ENCODE measurements at places on chromosomes 5 and 9. TPM values are rescaled to one million over a fixed set of nuclear protein-coding genes. Genes with fewer than 3 reads are reported as not detected.

- H3K4me3 ChIP-seq = no peak overlapping the region
- no peak overlapping the region for H3K27ac ChIP-seq
- H3K36me3 ChIP-seq = no peaks in the 10 kb centered on the region
- DNase-seq = no peak
- no peaks in the 10 kb centered on the region for H3K4me1 ChIP-seq
Observed at GRCh38 chr5:57501414-57502201, 19.0 kb upstream of the ACTBL2 start.

- no peak overlapping the region for H3K4me3 ChIP-seq
- no peak for DNase-seq
- H3K27me3 ChIP-seq = peaks cover 3% of the 10 kb centered on the region
- no peak overlapping the region for H3K27ac ChIP-seq
- H3K4me1 ChIP-seq = peaks cover 19% of the 10 kb centered on the region
- H3K36me3 ChIP-seq = no peaks in the 10 kb centered on the region
Observed at GRCh38 chr9:4932681-4933080, 52.4 kb upstream of the JAK2 start.

DNA sequence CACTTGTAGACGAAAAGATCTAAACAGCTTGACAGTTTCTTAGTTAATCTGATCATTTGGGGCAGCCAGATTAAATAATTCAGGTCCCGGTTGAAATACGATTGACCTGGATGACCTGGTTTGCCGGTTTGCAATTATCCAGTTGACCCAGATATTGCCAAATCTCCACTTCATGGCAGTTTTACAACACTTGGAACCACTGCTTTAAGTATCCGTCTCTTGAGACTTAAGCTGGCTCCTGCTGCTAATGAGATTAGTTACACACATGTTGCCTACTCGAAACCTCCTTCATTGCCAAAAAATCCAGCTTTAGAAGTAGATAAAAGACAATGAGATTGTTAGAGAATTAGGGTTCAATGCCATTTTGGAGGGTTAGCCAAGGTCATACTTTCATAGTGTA lies 136.2 kb upstream of the HAPLN1 start:
- H3K27ac ChIP-seq = no peak overlapping the region
- no peak for DNase-seq
- H3K4me3 ChIP-seq = no peak overlapping the region
- H3K27me3 ChIP-seq = no peaks in the 10 kb centered on the region

DNA sequence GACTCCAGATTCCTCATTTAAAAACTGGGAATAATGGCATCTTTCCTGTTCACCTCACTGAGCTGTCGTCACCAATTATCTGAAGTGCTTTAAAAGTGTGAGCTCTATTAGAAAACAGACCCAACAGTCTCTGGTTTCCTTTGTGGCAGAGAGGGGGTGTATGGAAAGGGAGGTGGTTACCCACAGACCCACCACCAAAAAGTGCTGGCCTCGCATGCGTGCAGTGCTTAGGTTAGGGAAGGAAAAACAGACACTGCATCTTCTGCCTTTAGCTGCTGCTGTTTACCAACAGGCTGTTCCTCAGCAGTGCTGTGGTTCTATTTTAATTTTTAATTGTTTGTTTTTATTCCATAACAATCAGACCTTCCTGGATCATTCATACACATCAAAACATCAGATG lies 249.6 kb downstream of the PIK3R1 start:
- DNase-seq = peak; percentile 66
- H3K27me3 ChIP-seq = no peaks in the 10 kb centered on the region
- no peaks in the 10 kb centered on the region for H3K36me3 ChIP-seq
- no peaks in the 10 kb centered on the region for H3K4me1 ChIP-seq
- no peak overlapping the region for H3K27ac ChIP-seq
- H3K4me3 ChIP-seq = no peak overlapping the region

DNA sequence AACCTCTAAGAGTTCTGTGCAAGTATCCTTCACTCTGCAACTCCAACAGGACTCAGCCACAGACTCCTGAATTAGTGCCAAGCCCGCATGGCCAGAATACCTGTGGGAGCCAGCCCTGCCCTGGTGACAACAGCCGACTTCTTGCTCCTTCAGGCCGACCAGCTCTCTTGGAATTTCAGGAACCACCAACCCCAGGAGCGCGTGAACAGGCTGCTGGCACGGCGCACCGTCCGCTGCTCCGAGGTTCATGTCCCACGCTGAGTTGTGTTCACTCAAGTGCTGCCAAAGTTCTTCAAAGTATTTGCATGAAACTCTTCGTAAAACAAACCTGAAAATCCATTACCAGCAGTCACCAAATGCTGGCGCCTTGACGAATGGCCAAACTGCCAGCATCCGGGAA lies 232.8 kb downstream of the NR2F1-AS1 start:
- no peaks in the 10 kb centered on the region for H3K4me1 ChIP-seq
- no peaks in the 10 kb centered on the region for H3K36me3 ChIP-seq
- no peaks in the 10 kb centered on the region for H3K27me3 ChIP-seq

DNA sequence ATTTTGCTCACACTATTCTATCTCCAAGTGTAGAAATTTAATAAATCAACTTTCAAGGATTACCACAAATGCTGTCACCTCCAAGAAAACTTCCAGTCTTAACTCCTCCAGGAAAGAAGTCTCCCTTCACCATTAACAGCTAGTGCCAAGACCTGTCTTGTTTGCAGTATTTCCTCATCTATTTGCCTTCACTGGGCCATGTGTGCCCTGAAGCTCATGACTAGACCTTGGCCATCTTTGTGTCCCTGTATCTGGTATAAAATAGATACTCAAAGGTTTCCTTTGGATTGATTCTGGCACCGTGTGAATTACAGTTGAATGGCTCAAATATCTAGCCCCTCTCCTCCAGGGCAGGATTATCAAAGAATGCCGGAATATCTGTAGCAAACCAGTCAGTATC lies 346.7 kb upstream of the KLF4 start:
- H3K4me1 ChIP-seq = no peaks in the 10 kb centered on the region
- no peak for DNase-seq
- H3K27ac ChIP-seq = no peak overlapping the region
- H3K27me3 ChIP-seq = no peaks in the 10 kb centered on the region
- no peak overlapping the region for H3K4me3 ChIP-seq

DNA sequence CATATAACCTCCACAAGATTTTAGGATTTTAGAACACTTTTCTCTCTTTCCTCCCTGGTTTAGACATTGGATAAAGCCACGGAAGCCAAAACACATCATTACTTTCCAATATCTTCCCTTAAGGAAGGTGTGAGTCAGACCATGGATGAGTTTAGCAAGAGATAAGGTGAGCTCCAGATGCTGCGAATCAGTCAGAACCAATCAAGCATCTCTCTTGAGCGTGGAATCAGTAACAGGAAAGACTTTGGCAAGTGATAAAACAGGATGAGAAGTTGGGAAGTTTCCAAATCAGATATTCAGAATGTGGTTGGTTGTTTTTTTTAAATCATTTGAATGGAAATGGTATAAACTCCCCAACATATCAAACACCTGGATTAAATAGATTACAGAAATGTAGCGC lies 397.8 kb downstream of the EFNA5 start:
- H3K4me3 ChIP-seq = no peak overlapping the region
- no peaks in the 10 kb centered on the region for H3K4me1 ChIP-seq
- H3K27ac ChIP-seq = no peak overlapping the region
- no peak for DNase-seq
- H3K36me3 ChIP-seq = no peaks in the 10 kb centered on the region
- H3K27me3 ChIP-seq = no peaks in the 10 kb centered on the region

- peaks cover 27% of the 10 kb centered on the region for H3K27me3 ChIP-seq
- DNase-seq = no peak
- H3K4me1 ChIP-seq = peaks cover 11% of the 10 kb centered on the region
- peak overlapping the region; percentile 66 for H3K27ac ChIP-seq
- no peaks in the 10 kb centered on the region for H3K36me3 ChIP-seq
Observed at GRCh38 chr5:66850354-66851075, 254.3 kb downstream of the MAST4 start.

DNA sequence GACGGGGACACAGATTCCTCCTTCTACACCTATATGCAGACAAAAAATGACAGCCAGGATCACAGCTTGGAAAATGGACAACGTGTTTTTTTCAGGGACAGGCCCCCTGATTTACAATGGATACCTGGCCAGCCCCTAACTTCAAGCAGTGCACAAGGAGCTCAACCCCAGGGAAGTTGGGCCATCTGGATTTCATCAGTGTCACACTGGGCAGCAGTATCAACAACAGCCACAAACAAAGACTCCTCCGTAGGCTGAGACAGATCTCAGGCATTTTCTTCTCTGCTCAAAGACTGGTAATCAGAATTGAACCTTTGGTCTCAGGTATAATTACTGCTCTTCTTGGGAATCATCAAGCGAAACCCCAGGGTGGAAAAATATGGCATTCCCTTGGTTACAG lies 374.0 kb downstream of the ZNF608 start:
- DNase-seq = no peak
- H3K27me3 ChIP-seq = no peaks in the 10 kb centered on the region
- H3K4me3 ChIP-seq = no peak overlapping the region
- H3K27ac ChIP-seq = no peak overlapping the region
- H3K36me3 ChIP-seq = no peaks in the 10 kb centered on the region

DNA sequence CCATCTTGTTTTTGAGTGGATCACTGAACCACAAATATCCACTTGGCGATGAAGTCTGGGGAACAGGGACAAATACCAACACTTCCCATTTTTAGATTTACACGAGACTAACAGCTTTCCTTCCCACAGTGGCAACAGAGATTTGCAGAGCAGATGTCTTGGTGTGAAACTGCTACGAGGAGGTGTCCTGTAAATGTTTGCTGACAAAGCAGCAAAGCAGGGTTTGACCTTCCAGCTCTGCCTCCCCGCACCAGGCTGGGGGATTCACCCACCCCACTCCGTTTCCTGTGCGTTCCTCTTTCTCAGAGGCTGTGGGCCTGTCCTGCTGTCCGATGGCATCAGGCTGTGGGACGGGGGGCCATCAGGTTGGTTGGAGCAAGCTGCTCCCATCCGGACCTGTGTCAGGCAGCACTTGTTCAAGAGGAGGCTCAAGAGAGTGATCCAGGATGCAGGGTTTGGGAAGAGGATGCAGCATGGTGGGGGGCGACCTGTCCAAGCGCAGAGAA lies 693 bp upstream of the RGS3 start:
- H3K27me3 ChIP-seq = no peaks in the 10 kb centered on the region
- no peaks in the 10 kb centered on the region for H3K4me1 ChIP-seq
- H3K4me3 ChIP-seq = no peak overlapping the region
- DNase-seq = no peak
- no peak overlapping the region for H3K27ac ChIP-seq

- DNase-seq = no peak
- H3K27me3 ChIP-seq = no peaks in the 10 kb centered on the region
- H3K27ac ChIP-seq = no peak overlapping the region
- no peaks in the 10 kb centered on the region for H3K4me1 ChIP-seq
- H3K36me3 ChIP-seq = no peaks in the 10 kb centered on the region
Observed at GRCh38 chr5:44869928-44870327, 61.2 kb downstream of the MRPS30 start.

GRCh38 chr9:36204906-36205547 lies 14.3 kb downstream of the CLTA start:
- H3K36me3 ChIP-seq = peaks cover 18% of the 10 kb centered on the region
- no peak overlapping the region for H3K27ac ChIP-seq
- H3K4me3 ChIP-seq = no peak overlapping the region
- no peaks in the 10 kb centered on the region for H3K27me3 ChIP-seq

GRCh38 chr5:81639556-81639955 lies 111.3 kb downstream of the SSBP2 start:
- no peak for DNase-seq
- H3K27me3 ChIP-seq = no peaks in the 10 kb centered on the region
- H3K36me3 ChIP-seq = no peaks in the 10 kb centered on the region
- no peak overlapping the region for H3K4me3 ChIP-seq
- no peak overlapping the region for H3K27ac ChIP-seq
- H3K4me1 ChIP-seq = no peaks in the 10 kb centered on the region

- DNase-seq = no peak
- H3K27ac ChIP-seq = no peak overlapping the region
- H3K4me3 ChIP-seq = no peak overlapping the region
Observed at GRCh38 chr5:163190283-163190682, 247.1 kb upstream of the CCNG1 start.

GRCh38 chr5:133400831-133401351 lies 211.4 kb downstream of the FSTL4 start:
- no peaks in the 10 kb centered on the region for H3K36me3 ChIP-seq
- peak; percentile 58 for DNase-seq
- H3K4me1 ChIP-seq = peaks cover 37% of the 10 kb centered on the region
- H3K27me3 ChIP-seq = peaks cover 9% of the 10 kb centered on the region
- H3K27ac ChIP-seq = no peak overlapping the region

GRCh38 chr5:35331956-35332950 lies 102.0 kb upstream of the PRLR start:
- H3K4me1 ChIP-seq = no peaks in the 10 kb centered on the region
- no peaks in the 10 kb centered on the region for H3K27me3 ChIP-seq
- H3K27ac ChIP-seq = no peak overlapping the region
- H3K4me3 ChIP-seq = no peak overlapping the region

DNA sequence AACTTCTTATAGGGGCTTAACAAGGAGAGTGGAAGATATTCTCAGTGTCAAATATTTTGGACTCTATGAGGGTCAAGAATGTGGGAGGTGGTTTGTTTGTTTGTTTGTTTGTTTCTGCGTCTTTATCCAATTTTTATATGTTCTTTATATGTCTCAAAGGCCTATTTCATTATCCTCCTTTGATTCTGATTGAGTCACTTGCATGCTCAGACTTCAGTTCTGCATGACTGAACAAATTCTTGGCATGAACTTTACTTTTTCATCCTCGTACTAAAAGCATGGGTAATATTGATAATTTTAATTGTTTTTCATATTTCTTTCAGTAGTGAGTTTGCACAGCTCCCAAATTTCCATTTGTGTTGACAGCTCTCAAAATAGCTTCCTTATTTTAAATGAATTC lies 19.2 kb upstream of the ERBIN start:
- H3K27me3 ChIP-seq = no peaks in the 10 kb centered on the region
- no peak overlapping the region for H3K27ac ChIP-seq
- H3K4me3 ChIP-seq = no peak overlapping the region
- H3K36me3 ChIP-seq = no peaks in the 10 kb centered on the region

DNA sequence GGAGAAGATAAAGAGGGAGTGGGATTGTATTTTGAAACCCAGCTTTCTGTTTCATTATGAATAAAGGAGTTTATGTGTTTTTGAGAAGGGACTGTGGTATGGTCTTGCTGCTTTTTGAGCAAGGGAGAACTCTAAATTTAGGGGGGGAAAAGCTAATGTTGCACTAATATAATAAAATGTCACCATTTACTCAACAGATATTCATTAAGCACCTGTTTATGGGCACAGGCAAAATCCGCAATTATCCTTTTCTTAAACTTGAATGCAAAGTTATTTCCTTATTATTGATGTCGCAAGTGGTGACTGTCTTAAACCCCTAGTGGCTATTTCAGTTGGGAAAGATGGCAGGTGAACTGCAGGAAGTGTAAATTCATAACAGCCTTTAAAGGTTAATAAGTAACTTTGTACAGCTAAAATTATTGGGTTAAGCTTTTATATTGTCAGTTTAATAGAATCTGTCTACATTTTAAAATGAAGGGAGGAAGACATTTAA lies 1.5 kb downstream of the CDC42SE2 start:
- no peaks in the 10 kb centered on the region for H3K27me3 ChIP-seq
- no peak for DNase-seq
- peak overlapping the region; percentile 86 for H3K27ac ChIP-seq
- peaks cover 22% of the 10 kb centered on the region for H3K4me1 ChIP-seq
- peaks cover 6% of the 10 kb centered on the region for H3K36me3 ChIP-seq

- H3K36me3 ChIP-seq = no peaks in the 10 kb centered on the region
- no peak overlapping the region for H3K4me3 ChIP-seq
- H3K27ac ChIP-seq = no peak overlapping the region
- peaks cover 33% of the 10 kb centered on the region for H3K27me3 ChIP-seq
- peaks cover 4% of the 10 kb centered on the region for H3K4me1 ChIP-seq
Observed at GRCh38 chr5:136022965-136023364, 5.8 kb upstream of the TGFBI start.

Gene ADGRV1
- total RNA-seq = 0.33 TPM

Gene ZNF367
- 12.8 TPM for total RNA-seq

Gene GRIN1
- total RNA-seq = not detected

Gene PLCXD3
- total RNA-seq = not detected

Gene SPATA31E1
- total RNA-seq = not detected

Gene DMRT3
- total RNA-seq = not detected

Data from natural killer cell treated with Interleukin-12 subunit alpha and Interleukin-12 subunit beta and Interleukin-15 and Interleukin-18, amount 100 ng/mL, for 72 hours (primary cell).